ENCODE measurements at places on chromosomes 2 and 18. TPM values are rescaled to one million over a fixed set of nuclear protein-coding genes. Genes with fewer than 3 reads are reported as not detected.

NDUFV2 gene
- total RNA-seq, result 222 TPM

IGFBP2 gene
- total RNA-seq, result 3.5 TPM

GPR35 gene
- total RNA-seq, result 14.4 TPM

RAD51AP2 gene
- total RNA-seq, result not detected

GRCh38 chr2:240640939-240641338 lies 15.7 kb downstream of the GPR35 start:
- no peak for DNase-seq
- no peak overlapping the region for H3K4me3 ChIP-seq
- H3K36me3 ChIP-seq, result peaks cover 3% of the 10 kb centered on the region

GRCh38 chr2:56347881-56348280 lies 164.1 kb downstream of the CCDC85A start:
- H3K27me3 ChIP-seq, result no peaks in the 10 kb centered on the region
- H3K4me3 ChIP-seq, result no peak overlapping the region
- DNase-seq, result no peak
- no peaks in the 10 kb centered on the region for H3K36me3 ChIP-seq
- H3K27ac ChIP-seq, result no peak overlapping the region
- no peaks in the 10 kb centered on the region for H3K4me1 ChIP-seq

DNA sequence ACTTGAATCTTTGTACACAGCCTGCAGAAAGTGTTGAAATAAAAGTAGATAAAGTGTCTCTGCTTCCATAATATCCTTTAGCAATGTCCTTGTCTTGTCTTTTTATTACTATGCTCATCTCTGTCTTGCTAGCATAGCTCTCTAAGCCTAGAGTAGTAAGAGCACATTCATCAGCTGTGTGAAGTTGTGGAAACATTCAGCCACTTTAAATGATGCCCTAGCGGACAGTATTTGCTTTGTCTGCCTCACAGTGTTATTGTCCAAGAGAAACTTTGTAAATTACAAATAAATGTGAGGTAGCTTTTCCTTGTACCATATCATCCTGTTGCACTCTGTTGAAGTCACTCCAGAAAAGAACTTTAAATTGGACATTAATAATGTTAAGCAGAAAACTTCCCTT lies 60.3 kb upstream of the TTC21B start:
- H3K4me3 ChIP-seq, result no peak overlapping the region
- no peaks in the 10 kb centered on the region for H3K36me3 ChIP-seq
- no peaks in the 10 kb centered on the region for H3K4me1 ChIP-seq
- H3K27ac ChIP-seq, result no peak overlapping the region

GRCh38 chr18:74896390-74896991 lies 298.8 kb downstream of the ZNF407 start:
- H3K4me3 ChIP-seq, result no peak overlapping the region
- no peak overlapping the region for H3K27ac ChIP-seq
- peaks cover 18% of the 10 kb centered on the region for H3K4me1 ChIP-seq
- no peaks in the 10 kb centered on the region for H3K27me3 ChIP-seq
